CD4-positive, alpha-beta T cell treated with Interleukin-21 for 1 hour (primary cell): ENCODE measurements at places on chromosomes 7 and 10.

DNA sequence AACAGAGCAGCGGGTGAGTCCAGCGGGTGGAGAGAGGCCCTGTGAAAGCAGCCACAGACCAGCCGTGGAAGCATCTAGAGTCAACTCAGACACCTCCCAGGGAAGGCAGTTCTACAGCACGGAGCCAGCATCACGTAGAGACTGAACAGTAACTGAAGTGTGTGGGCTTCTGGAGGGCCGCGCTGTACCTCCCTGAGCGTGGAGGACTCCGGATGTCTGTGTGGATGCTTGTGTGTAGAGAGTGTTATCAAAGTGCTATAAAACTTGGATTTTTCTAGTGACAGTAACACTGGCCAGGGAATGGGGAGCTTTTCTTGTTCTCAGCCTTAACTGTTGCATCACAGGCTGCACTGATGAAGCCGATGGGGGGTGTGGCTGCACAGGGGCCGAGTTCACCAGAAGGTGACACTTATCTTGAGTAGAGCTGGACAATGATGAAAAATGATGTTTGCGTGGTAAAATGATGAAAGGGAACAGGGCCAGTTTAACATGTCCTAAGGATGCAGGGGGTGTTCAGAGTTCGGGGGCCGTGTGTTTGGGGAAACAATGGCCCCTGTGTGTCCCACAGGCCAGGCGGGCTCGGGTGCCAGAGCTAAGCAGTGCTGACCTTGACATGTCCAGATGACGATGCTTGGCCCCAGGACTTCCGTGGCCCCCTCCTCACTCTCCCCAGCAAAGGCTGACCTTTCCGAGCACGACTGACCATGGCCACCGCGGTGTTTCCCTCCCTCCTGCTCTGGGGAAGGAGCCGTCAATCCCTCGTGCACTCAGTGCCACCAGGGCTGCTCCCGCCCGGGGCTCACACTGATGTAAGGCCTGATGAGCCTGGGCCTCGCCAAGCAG, 21.9 kb downstream of the MNX1 start:
- no peak for DNase-seq

DNA sequence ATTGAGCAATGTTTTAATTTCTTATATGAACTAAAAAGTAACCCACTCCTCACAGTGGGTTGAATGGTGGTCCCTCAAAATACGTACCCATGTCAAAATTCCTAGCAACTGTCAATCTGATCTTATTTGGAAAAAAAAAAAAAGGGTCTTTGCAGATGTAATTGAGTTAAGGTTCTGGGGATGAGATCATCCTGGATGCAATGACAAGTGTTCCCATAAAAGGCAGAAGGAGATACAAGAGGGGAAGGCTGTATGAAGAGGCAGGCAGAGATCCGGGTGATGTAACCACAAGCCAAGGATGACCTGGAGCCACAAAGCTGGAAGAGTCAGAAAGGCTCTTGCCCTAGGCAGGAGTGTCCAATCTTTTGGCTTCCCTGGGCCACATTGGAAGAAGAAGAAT, 516.3 kb upstream of the MKI67 start:
- DNase-seq, result no peak

GRCh38 chr10:33388785-33389184, 54.3 kb upstream of the NRP1 start:
- no peak for DNase-seq

GRCh38 chr10:58968389-58968755, 208.1 kb upstream of the PHYHIPL start:
- no peak for DNase-seq

- DNase-seq, result no peak
Measured at GRCh38 chr10:79310911-79311573, 36.2 kb upstream of the PPIF start.
